NCI-H2029 treated with DMSO at 0.1 percent for 48 hours (cell line): ENCODE measurements at places on chromosomes 2 and 18.

GRCh38 chr18:34643989-34644388, 66.1 kb upstream of the DTNA start:
- no peak for DNase-seq

DNA sequence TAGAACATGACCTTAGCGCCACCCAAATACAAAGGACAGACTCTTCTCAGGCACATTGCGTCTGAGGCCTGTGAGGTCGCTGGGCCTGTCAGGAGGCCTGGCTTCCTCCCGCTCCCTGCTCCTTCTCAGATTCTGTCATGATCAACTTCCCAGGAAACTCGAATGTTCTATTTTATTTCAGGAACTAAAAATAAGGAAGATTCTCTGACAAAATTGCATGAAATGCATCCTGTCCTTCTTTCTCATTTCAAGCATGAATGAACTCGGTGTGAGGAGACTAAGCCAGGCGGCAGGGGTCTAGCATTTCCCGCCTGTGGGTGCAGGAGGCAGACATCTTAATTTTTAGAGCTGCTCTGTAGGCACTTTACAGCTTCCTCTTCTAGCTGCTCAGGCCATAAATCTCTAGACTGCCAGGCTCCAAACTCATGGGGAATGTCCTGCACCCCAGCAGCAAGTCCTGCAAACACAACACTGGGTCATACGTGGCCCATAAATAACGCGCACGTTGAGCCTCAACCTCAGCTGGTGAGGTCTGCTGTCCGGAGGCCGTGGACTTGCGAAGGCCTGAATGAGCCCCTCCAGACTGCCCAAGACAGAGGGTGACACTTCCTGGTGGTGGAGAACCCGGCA, 109.7 kb upstream of the ZNF236 start:
- no peak for DNase-seq

DNA sequence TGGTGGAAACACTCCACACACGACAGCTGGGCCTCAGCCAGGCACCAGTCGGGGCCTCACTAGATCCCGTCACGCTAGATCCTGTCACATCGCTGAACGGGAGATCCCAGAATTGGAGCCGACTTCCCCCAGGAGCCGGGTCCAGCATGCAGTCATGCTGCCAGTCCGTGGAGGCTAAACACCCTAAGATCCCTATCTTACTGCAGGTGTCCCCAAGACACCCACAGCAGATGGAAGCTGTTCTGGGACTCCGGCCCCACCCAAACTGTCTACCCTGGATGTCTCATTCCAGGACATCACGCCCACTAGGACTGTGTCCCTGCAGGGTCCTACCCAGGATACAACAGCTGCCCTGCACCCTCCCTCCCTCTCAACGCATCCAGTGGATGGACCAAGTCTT, 23.4 kb downstream of the ZNF516 start:
- DNase-seq = no peak

GRCh38 chr2:229408356-229408755, 137.3 kb upstream of the PID1 start:
- no peak for DNase-seq

- no peak for DNase-seq
Observed at GRCh38 chr18:74914648-74915047, 294.3 kb downstream of the PTGR3 start.
